ENCODE measurements at places on chromosomes 12 and 14. TPM values are rescaled to one million over a fixed set of nuclear protein-coding genes. Genes with fewer than 3 reads are reported as not detected.

- no peak for DNase-seq
Observed at GRCh38 chr12:72605975-72606374, 333.8 kb downstream of the TRHDE start.

Gene TAS2R7
- not detected for total RNA-seq

Gene ATL1
- 1.2 TPM for total RNA-seq

DNA sequence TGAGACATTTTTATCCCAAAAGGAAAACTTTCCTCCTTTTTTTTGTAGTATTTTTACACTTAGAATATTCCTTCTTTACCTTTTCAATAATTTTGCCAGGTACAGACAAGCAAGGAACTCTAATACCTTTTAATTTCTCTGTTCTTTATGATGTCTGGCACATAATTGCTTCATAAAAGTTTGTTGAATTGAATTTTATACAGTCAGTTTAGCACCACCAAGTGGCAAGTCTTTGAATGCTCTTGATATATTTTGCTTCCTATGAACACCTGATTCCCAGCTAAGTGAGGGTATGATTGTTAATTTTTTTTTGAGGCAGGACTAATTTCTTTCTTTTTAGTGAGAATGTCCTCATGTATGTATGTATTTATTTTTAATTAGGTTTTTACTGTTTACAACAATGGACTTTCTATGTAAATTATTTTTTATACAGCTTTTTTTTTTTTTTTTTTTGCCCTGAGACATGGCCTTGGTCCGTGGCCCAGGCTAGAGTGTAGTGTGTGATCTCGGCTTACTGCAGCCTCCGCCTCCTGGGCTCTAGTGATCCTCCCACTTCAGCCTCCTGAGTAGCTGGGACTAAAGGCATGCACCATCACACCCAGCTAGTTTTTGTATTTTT, 6.9 kb downstream of the TBC1D15 start:
- DNase-seq: peak; percentile 39

DNA sequence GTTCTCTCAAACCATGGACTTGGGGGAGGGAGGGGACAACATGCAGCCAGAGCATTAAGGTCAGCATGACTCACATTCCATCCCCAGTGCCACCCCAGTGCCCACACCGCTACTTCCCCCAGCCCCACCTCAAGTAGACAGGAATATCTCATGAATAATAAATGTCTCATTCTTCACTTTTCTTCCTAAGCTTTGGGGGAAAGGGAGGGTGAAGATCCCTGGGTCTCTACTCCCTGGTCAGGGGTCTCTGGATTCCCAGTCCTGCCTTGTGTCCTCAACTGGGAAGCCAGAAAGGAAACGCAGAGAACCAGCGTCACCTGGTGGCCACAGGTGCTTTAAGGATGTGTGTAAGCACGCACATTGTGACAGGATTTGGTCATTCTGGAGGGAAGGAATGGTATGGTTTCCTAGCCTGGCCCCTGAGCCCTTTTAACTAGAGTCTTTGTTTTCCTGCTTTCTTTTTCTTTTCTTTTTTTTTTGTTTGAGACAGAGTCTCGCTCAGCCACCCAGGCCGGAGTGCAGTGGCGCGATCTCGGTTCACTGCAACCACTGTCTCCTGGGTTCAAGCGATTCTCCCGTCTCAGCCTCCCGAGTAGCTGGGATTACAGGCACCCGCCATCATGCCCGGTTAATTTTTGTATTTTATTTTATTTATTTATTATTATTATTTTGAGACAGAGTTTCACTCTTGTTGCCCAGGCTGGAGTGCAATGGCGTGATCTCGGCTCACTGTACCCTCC, 3.4 kb downstream of the GPR84 start:
- DNase-seq: peak; percentile 67

GRCh38 chr14:59543873-59544272, 32.7 kb downstream of the CCDC175 start:
- no peak for DNase-seq

DNA sequence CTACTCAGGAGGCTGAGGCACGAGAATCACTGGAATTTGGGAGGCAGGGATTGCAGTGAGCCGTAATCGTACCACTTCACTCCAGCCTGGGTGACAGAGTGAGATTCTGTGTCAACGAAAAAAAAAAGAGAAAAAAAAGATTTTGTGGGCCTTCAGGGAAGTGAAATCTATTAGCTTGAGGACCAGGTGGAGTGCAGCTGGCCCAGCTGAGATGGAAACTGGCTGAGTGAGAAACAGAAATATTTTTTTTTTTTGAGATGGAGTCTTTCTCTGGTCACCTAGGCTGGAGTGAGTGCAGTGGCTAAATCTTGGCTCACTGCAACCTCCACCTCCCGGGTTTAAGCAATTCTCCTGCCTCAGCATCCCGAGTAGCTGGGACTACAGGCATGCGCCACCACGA, 2.3 kb upstream of the CLEC4C start:
- no peak for DNase-seq

DNA sequence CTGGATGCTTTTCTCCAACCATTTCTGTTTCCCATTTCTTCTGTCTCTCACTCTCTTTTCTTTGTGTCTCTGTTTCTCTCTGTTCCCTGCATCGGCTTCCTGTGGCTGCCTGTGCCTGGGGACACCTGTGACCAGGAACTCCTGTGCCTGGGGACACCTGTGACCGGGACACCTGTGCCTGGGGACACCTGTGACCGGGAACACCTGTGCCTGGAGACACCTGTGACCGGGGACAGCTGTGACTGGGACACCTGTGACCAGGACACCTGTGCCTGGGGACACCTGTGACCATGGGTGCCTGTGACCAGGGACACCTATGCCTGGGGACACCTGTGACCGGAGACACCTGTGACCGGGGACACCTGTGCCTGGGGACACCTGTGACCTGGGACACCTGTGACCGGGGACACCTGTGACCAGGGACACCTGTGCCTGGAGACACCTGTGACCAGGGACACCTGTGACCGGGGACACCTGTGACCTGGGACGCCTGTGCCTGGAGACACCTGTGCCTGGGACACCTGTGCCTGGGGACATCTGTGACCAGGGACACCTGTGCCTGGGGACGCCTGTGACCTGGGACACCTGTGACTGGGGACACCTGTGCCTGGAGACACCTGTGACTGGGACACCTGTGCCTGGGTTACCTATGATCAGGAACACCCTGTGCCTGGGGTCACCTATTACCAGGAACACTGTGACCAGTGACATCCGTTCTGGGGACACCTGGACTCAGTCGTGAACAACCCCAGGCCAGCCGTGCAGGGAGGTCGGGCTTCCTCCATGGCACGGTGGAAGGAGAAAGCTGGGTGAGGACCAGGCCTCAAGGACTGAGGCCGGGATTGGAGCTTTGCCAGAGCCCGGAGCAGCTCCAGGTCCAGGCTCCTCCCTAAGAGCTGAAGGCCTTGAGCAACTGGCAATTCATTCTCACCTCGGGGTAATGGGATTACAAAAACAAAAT, 23.4 kb upstream of the FBRSL1 start:
- DNase-seq: no peak

Gene NYNRIN
- total RNA-seq: 0.23 TPM

Gene LGR5
- total RNA-seq: not detected

DNA sequence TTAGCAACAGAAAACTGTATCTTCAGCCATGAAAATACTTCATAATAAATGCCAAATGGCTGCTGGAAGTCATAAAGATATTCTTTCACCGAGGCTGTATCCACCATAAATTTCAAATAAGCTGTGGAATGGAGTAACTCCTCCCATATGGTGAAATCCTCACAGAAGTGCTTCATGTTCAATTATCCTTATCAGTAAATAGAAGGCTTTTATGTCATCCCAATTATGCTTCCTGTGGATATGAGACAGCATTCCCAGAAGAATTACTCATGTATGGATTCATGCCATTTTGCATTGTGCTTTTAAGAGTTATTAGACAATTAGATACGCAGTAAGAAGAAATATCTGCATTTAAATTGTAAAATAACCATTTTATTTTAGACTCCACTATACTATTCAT, 99.0 kb downstream of the RTN1 start:
- DNase-seq: no peak

GRCh38 chr12:29732191-29732590, 51.6 kb downstream of the TMTC1 start:
- no peak for DNase-seq

Gene EGLN3
- 18.2 TPM for total RNA-seq

Data from activated CD4-positive, alpha-beta T cell treated with anti-CD3 and anti-CD28 coated beads, Interleukin-2, amount 10 ng/mL, durations not matched to agents 7 days and 5 days (primary cell).